ENCODE measurements at places on chromosomes 5 and 9.

- DNase-seq, result no peak
Measured at GRCh38 chr9:85202596-85202995, 533.1 kb downstream of the NTRK2 start.

DNA sequence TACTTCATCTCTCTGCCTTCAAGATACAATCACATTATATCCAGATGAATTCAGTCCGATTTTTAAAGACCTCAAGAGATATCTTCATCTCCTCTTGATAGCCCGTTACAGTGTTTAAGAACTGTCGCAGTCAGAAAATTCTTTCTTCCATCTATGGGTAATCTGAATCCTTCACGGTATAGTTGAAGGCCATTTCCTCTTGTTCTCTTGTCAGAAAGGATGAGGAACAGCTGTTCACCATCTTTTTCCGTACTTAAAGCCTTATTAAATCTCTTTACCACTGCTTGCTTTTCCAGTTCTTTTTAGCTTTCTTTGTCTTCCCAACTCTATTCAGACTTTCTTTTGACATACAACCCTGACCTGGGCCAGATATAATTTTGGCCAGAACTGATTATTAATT lies 121.8 kb downstream of the XRCC4 start:
- DNase-seq, result no peak

DNA sequence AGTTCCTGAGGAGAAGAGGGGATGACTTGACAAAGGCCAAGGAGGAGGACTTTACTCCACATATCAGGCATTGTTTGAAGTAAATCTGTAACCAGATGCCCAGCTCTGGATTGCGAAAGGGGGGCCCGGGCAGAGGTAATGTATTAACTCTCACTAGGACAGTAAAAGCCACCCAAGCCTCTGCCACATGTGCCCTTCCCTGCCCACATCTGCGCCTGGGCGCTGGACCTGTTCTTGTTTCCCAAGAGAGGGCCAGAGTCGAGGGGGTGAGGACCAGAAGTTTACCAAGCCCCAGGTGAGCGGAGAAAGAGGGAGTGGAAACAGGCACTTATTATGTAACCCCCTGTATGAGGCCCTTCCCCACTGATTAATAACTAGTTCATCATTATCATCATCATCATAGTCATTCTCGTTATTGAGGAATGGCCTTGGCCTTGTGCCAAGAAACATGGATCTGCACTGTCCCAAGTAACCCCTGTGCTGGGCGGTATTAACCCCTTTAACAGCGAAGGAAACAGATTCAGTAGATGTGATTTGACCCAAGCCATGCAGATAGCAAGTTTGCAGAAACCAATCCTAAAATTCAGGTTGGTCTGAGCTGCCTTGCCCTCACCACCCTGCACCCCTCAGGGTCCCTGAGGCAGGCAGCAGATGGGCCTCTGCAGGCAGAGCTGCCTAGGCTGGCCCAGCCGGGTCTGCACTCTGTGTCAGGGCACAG lies at the start of gene SLC23A1:
Gene SLC23A1 (minus strand): TSS at position 23 of the 718 bp plus-strand sequence. CDS start 44 bp downstream, outside the sequence.
- DNase-seq, result no peak

GRCh38 chr5:35198075-35198474 lies 32.2 kb downstream of the PRLR start:
- DNase-seq, result no peak

GRCh38 chr5:112883192-112883591 lies 22.1 kb downstream of the SRP19 start:
- no peak for DNase-seq

DNA sequence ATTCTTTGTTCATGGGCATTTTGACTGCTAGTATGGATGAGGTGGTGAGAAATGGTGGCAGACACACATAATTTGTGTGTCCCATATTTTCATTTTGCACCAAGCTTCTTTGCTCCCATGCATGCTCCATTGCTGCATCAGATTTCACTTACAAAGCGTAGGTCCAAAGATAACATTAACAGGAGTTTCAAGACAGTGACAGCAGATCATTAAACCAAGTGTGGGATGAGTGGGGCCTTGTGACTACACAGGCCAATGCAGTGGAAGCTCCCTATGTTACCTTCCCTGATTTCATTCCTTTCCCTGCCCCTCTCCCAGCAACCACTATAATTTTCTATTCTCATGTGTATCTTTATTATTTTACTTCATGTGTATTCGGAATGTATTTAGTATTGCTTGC lies 142.0 kb downstream of the AOPEP start:
- no peak for DNase-seq

DNA sequence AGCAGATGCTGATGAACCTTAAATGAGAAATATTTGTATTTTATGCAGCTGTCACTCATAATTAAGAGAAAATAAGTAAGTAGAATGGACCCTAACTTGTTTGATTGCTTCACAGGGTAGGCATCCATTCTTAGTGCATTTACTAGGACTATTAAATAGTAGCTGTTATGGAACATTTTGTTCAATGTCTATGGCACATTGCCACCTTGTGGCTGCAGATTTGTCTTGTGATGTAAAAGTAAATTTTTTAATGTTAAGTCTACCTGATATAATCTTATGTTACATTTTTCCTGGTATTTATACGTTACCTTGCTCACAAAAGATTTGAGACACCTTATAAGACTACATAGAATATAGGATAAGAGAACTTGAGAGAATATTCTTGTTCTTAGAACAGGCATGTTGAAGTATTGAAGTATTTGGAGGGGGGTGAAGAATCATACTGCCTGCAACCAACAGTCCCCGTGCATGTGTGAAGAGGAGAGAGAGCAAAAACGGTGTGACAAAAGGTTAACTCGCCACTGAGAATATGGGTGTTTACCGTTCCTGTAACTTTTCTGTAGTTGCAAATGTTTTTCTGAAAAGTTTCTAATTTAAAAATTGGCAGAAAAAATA lies 161.1 kb downstream of the MAST4 start:
- no peak for DNase-seq

All from activated CD4-positive, alpha-beta T cell treated with anti-CD3 and anti-CD28 coated beads, Interleukin-2, amount 50 U/mL, for 1 hour (primary cell).